RPMI7951 (cell line): ENCODE measurements at places on chromosomes 13 and 19. TPM values are rescaled to one million over a fixed set of nuclear protein-coding genes. Genes with fewer than 3 reads are reported as not detected.

- DNase-seq, result no peak
These were observed 182.5 kb upstream of the OBI1 start for GRCh38 chr13:78841358-78841963.

DNA sequence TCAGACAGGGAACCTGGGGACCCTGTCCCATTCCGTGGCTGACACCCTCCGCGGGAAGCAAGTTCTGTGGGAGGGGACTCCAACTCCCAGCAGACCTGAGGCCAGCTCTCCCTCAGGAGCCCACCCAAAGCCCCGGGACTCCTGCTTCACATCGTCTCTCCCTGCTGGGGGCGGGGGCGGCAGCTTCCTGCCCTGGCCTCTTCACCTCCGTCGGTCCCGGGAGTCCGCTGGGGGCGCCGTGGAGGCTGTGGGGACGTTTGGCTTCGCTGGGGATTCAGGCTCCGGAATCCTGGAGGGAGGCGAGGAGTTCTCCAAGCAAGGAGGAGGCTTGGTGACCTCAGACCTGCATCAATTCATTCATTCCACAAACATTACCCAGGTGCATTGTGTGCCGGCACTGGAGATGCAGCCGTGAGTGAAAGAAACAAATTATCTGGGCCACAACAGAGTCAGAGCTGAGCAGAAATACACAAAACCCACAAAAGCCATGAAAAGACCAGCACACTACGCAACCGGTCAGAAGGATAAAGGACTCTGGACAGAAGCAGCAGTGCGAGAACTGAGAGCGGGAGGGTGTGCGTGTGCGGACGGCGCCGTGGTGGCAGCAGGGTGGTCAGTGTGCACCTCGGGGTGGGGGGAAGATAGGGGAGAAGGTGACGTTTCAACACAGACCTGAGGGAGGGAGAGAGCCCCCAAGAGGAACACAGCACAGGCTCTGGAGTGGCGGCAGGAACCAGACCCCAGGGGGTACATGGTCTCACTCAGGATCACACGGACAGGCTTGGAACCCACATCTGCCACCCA, 19.0 kb downstream of the EPS8L1 start:
- DNase-seq, result no peak

- DNase-seq, result no peak
These were observed 15.4 kb upstream of the PRR19 start for GRCh38 chr19:42286349-42287016.

- DNase-seq, result no peak
These were observed 12.7 kb upstream of the ZNF443 start for GRCh38 chr19:12453495-12453894.

Gene LILRB1
- not detected in 2 replicates for total RNA-seq

Gene RPS16
- 107 and 123 TPM in 2 replicates for total RNA-seq

Gene ATP4A
- total RNA-seq, result 0.12 TPM in 1 of 2 replicates, not detected in the other
